Natural killer cell (primary cell): ENCODE measurements at places on chromosomes 1 and 21. TPM values are rescaled to one million over a fixed set of nuclear protein-coding genes. Genes with fewer than 3 reads are reported as not detected.

ETV3L gene
- total RNA-seq = not detected

CFAP74 gene
- not detected for total RNA-seq

TRIM67 gene
- total RNA-seq = not detected

RGS21 gene
- not detected for total RNA-seq

OR2M3 gene
- not detected for total RNA-seq

TNFRSF25 gene
- total RNA-seq = 41.5 TPM

GRCh38 chr1:32195972-32196823, 4.2 kb upstream of the CCDC28B start:
- H3K4me3 ChIP-seq = no peak overlapping the region
- H3K27me3 ChIP-seq = no peaks in the 10 kb centered on the region
- no peak for DNase-seq
- H3K4me1 ChIP-seq = peaks cover 50% of the 10 kb centered on the region

- no peaks in the 10 kb centered on the region for H3K27me3 ChIP-seq
- H3K36me3 ChIP-seq = no peaks in the 10 kb centered on the region
- no peak for DNase-seq
- H3K4me3 ChIP-seq = no peak overlapping the region
- no peak overlapping the region for H3K27ac ChIP-seq
Observed at GRCh38 chr1:95562230-95562629, 328.2 kb downstream of the RWDD3 start.

- H3K27ac ChIP-seq = no peak overlapping the region
- H3K27me3 ChIP-seq = peaks cover 27% of the 10 kb centered on the region
- no peaks in the 10 kb centered on the region for H3K36me3 ChIP-seq
- DNase-seq = no peak
- no peak overlapping the region for H3K4me3 ChIP-seq
Observed at GRCh38 chr1:156845953-156846545, 12.9 kb downstream of the INSRR start.

GRCh38 chr1:116115476-116116439, 4.6 kb downstream of the MAB21L3 start:
- no peak overlapping the region for H3K4me3 ChIP-seq
- H3K27ac ChIP-seq = no peak overlapping the region
- no peaks in the 10 kb centered on the region for H3K36me3 ChIP-seq
- no peaks in the 10 kb centered on the region for H3K27me3 ChIP-seq

DNA sequence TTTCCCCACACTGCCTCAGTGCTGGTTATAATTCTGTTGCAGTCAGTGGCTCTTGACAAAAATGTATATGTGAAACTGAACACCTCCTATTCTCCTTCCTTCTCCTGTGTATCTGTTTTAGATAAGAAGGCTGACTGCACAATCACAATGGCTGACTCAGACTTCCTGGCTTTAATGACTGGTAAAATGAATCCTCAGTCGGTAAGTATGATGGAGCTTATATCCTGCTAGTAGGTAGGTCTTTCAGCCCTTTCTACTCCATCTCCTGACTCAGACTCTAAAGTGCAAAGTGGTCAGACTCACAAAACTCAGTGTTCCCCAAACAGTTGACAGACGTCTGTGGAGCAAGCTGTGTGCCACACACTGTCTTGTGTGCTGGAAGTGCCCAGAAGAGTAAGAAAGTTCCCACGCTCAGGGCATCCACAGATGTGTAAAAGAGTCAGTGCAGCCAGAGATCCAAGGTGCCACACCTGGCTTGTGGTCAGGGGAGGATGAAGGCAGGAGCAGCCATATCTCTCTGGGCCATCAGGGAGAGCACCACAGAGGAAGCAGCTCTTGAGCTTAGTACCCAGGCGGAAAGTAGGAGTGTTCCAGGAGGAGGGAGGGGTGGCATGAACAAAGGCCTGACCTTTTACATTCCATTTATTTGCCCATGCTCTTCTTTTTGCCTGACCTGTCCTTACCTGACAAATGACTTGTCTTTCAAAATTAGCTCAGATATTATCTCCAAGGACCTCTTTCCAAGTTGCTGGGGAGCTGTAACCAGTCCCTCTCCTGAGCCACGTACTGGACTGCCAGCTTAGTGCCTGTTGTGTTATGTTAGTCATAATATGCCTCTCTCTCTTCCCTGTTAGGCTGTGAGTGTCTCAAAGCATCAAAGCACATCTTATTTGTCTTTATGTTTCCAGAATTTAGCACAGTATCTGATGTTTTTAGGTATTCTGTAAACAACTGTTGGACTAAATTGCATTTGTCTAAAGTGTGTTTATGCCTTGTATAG, 14.0 kb upstream of the PODN start:
- H3K4me1 ChIP-seq = no peaks in the 10 kb centered on the region
- H3K4me3 ChIP-seq = no peak overlapping the region
- no peak overlapping the region for H3K27ac ChIP-seq
- peaks cover 51% of the 10 kb centered on the region for H3K36me3 ChIP-seq
- no peak for DNase-seq
- H3K27me3 ChIP-seq = no peaks in the 10 kb centered on the region

- no peak overlapping the region for H3K27ac ChIP-seq
- peaks cover 65% of the 10 kb centered on the region for H3K4me1 ChIP-seq
- no peak overlapping the region for H3K4me3 ChIP-seq
- peaks cover 32% of the 10 kb centered on the region for H3K36me3 ChIP-seq
- no peak for DNase-seq
Observed at GRCh38 chr1:228094432-228095016, 8.6 kb downstream of the C1orf35 start.

DNA sequence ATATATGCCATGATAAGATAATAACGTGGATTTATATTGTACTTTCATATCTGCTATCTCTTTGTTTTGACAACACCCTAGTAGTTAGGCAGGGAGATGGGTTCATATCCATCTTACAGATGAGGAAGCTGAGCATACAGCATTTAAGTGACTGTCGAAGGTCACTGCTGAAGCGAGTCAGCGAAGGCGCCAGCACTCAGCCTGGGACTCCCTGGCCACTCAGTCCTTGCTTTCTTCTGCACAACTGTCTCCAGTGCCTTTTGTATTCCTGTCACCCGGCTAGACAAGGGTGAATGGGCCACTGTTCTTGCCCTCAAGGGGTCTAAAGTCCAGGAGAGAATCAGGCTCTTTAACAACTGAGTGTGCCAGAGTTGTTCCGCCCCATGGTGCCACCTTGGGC, 3.1 kb downstream of the ARHGEF10L start:
- no peak for DNase-seq
- H3K27ac ChIP-seq = no peak overlapping the region
- H3K4me3 ChIP-seq = no peak overlapping the region
- H3K4me1 ChIP-seq = peaks cover 6% of the 10 kb centered on the region

DNA sequence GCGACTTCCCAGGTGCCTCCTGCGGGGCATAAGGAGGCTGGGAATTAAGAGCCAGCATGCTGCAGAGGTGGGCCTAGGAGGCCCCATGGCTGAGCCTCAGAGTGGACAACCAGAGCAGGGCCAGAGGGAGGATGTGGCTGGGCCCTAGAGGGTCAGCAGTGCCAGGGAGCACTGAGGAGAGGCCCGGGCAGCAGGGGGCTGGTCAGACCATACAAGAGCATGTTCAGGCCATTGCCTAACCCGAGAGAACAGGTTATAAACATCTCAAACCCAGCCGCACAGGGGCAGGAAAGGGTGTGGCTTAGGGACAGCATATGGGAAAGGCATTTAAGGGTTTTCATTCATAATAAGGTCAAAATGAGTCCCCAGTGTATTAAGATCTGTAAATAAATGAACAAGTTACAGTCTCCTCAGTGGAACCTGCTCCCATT, 51.1 kb downstream of the IER5 start:
- H3K4me3 ChIP-seq = no peak overlapping the region
- H3K27me3 ChIP-seq = no peaks in the 10 kb centered on the region
- DNase-seq = no peak
- H3K36me3 ChIP-seq = no peaks in the 10 kb centered on the region
- no peak overlapping the region for H3K27ac ChIP-seq

DNA sequence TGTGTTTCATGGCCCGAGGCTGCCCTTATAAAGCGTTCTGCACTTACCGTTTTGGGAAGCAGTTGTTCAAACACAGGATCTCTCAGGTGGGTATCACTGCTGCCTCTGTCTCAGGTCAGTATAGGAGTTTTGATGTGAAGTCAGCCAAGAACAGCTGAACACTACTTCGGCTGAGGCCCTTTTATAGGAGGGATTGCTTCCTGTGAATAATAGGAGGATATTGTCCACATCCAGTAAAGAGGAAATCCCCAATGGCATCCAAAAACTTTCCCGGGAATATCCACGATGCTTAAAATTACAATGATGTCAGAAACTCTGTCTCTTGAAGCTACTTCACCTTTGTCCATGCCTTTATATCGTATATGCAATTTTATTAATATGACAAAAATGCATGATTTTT, at the start of gene SELE:
Gene SELE (minus strand): TSS at position 156 of the 400 bp plus-strand sequence. CDS start 467 bp downstream, outside the sequence.
- H3K4me1 ChIP-seq = no peaks in the 10 kb centered on the region
- H3K27me3 ChIP-seq = no peaks in the 10 kb centered on the region
- no peak within 1 kb of the TSS for H3K4me3 ChIP-seq
- no peak within 1 kb of the TSS for H3K27ac ChIP-seq
- H3K36me3 ChIP-seq = no peaks in the 10 kb centered on the region
